Ureter (tissue), 1 donor: ENCODE measurements at places on chromosomes 4 and X. TPM values are rescaled to one million over a fixed set of nuclear protein-coding genes. Genes with fewer than 3 reads are reported as not detected.

DNA sequence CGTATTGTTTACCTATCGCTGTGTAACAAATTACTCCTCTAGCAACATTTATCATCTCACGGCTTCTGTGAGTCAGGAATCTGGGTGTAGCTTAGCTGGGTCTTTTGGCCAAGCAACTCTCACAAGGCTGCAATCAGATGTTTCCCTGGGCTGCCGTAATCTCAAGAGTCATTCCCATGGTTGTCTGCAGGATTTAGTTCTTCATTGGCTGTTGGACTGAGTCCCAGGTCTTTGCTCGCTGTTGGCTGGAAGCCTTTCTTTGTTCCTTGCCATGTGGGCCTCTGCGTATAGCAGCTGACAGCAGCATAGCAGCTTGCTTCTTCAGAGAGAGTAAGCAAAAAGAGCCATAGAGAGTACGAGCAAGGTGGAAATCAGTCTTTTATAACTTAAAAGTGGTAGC lies 16.8 kb downstream of the POLR2B start:
- DNase-seq = peak; percentile 60

- peak; percentile 72 for DNase-seq
Observed at GRCh38 chr4:82429728-82430192, 502 bp downstream of the HNRNPDL start.

- DNase-seq = no peak
Observed at GRCh38 chr4:89397441-89397840, 89.8 kb upstream of the GPRIN3 start.

GRCh38 chr4:10690185-10690907 lies 5.8 kb upstream of the CLNK start:
- DNase-seq = no peak

Gene QRFPR
- total RNA-seq = 0.21 TPM

DNA sequence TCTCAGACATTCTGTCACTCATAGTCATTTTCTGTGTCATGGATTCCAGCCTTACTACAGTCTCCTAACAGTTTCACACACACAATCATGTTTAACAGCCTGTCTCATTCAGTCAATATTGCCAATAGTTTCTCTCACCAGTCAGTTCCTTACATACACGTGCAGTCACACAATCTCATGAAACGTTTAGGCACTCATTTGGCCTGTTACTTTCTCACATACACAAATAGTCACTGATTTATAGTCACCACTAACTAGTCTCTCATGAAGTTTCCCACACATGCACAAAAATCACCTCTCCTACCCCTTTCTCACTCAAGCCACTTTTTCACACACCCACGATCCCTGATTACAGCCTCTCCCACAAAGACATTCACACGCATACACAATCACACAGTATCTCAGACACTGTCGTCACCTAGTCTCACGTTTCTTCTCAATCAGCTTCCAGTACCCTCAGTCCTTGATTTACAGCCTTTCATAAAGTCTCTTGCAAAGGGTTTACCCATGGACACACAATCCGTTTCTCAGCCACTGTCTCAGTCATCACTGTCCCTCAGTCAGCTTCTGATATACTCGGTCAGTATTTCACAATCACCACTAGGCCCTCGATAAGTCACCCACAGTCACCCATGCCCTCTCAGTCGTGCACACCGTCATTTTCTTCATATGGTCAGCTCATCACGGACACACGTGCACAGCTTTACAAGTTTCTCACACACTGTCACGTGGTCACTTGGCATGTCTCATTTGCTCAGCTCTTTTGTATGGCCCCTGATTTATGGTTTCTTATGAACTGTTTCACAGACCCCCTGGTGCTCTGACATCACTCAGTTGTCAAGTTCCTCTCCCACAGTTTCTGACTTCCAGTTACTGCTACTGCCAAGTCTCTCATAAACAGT lies 4.2 kb upstream of the CFP start:
- DNase-seq = no peak

GRCh38 chrX:17633546-17633945 lies 103.7 kb upstream of the SCML1 start:
- no peak for DNase-seq

Gene FSTL5
- not detected for total RNA-seq
